NCI-H1694 treated with DMSO at 0.1 percent for 48 hours (cell line): ENCODE measurements at places on chromosomes 6 and 20.

DNA sequence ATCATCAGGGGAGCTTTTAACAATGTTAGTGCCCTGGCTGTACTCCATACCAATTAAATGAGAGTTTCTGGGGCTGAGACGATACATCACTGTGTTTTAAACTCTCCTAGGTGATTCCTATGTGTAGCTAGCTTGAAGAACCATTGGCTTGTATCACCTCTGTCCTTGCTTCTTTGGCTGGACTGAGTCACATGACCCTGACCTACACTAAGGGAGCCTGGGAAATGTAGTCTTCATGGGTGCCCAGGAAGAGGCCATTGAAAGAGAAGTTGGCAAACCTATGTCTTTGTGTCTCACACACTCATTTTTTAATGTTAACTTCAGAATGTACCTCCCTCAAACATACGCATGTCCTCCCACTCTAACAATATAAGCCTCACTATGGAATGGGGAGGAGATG is 506.6 kb downstream of the DHX35 start:
- DNase-seq: no peak

GRCh38 chr6:38502423-38502822 is 137.3 kb downstream of the BTBD9 start:
- DNase-seq: no peak

DNA sequence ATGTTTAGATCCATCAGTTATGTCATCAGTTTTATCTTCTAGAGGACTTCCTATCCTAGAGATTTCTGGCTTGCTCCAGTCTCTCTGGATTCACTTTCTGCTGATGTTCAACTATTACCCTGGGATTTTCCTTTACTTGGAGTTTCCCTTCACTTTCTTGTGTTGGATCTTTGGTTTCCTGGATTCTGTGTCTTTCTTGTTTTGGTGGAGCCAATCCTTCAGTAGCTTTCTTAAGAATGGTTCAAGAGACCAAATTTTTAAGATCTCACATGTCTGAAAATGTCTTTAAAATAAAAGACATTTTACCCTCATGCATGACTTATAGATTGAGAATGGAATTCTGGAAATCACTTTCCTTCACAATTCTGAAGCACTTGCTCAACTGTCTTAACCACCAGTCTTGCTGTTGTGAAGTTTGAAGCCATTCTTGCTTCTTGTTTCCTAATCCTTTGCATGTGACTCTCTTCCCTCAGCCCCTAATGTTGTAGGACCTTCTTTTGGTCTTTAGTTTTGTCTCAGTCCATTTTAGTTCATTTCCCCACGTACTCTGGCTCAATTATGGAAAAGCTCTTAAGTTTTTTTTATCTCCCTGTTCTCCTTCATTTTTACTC is 87.9 kb downstream of the ARID1B start:
- DNase-seq: no peak

- DNase-seq: no peak
Measured at GRCh38 chr6:5261545-5262109, 314 bp downstream of the FARS2 start.

DNA sequence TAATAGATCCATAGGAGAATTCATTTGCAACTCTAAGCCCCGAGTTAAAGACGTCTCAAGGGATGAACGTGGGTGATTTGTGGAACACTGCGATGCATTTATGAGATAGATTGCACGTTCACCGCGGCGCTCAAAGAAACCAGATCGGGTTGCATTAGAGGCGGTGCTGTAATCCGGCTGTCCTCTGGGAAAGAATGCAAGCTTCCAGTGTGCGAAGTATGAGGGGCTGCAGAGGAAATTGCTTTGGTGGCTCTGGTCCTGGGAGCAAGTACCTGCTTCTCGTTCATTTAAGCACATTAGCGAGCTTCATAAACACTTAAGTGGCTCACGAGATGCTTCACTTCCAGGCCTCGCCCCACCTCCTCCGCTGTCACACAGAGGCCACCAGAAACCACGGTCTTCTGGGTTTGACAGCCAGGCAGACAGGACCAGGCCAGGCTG is 182.3 kb downstream of the CDH4 start:
- DNase-seq: no peak

- DNase-seq: no peak
Measured at GRCh38 chr6:43899830-43900229, 129.8 kb downstream of the VEGFA start.

- DNase-seq: no peak
Measured at GRCh38 chr6:12363651-12364381, 73.7 kb downstream of the EDN1 start.

- DNase-seq: no peak
Measured at GRCh38 chr6:130749402-130749801, 77.8 kb upstream of the SMLR1 start.

- no peak for DNase-seq
Measured at GRCh38 chr6:167268683-167269280, 22.3 kb upstream of the UNC93A start.

- DNase-seq: no peak
Measured at GRCh38 chr6:9408402-9409117, 973.2 kb upstream of the SLC35B3 start.

GRCh38 chr6:154433477-154434241 is 76.8 kb downstream of the CNKSR3 start:
- no peak for DNase-seq

DNA sequence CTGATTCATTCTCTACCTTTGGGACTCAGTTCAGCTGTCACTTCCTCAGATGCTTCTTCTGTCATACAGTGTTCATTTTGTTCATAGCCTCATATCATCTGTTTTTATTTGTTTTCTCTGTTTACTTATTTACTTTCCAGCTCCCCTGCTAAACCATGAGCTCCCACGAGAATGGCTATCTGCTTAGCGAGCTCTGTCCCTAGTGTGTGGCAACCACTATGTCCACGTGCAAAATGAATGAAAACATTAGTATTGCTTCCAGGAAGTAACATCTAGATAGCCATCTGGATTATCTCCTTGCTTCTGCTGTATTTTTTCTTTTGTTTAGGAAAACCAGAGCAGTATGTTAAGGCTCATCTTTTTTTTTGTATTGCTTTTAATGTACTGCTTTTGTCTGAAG is 417.0 kb upstream of the SLC35B3 start:
- no peak for DNase-seq

DNA sequence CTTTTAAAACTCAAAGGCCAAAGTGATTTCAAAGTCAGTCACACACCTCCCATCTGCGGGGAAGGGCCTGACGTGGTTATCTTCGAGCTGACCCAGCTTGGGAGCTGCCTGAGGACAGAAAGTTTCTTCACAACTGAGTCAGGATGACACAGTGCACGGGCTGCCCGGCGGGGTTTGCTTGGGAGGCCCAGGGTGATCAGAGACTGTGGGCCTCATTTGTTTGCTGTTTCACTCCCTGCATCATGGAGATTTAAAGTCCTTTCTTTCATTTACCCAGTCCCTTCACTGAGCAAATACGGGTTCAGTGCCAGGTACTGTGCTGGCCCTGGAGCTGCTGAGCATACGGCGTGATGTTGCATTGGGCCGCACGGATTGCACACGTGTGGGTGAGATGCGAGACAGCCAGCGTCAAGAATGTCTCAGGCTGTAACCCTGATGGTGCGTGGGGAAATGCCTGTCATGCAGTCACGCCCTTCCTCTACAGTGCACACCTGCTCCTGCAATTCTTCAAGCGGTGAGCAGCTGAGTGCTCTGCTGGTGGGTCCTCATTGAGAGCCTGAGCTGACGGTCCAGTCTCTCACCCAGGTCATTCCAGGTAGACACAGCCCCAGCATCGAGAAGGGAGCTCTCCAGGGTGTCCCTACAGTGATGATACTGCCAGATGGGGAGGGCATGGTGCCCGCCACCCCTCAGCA is 82.7 kb upstream of the PMEPA1 start:
- no peak for DNase-seq

- DNase-seq: peak; percentile 42
Measured at GRCh38 chr20:54468082-54468481, 7.3 kb upstream of the DOK5 start.

DNA sequence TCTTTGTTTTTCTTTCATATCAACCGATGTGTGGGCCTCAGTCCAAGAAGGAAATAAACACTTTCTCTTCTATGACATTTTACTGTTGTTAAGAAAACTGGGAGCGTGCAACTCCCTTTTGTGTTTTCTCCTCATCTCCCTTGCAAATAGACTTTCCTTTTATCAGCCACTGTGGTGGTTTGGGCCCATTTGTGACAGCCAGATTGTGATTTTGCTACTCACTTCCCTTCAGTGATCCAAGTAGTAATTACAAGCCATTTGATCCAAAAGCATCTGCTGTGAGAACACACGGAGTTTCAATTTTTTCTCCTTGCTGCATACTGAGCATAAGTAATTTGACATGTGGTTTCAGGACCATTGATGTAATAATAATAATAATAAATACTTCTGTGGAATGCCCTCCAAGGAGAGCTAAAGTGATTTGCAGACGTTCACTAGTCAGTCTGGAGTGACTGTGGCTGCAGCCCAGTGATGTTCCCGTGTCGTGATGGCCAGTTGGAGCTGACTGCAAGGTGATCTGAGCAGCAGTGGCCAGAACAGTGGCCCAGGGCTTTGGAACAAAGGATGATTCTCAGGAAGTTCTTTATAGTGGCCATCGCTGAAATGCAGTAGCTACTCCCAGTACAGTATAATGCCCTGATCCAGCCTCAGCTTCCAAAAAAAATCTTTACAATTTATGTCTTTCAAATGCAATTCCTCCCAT is 91.9 kb upstream of the CLDN20 start:
- peak; percentile 90 for DNase-seq

DNA sequence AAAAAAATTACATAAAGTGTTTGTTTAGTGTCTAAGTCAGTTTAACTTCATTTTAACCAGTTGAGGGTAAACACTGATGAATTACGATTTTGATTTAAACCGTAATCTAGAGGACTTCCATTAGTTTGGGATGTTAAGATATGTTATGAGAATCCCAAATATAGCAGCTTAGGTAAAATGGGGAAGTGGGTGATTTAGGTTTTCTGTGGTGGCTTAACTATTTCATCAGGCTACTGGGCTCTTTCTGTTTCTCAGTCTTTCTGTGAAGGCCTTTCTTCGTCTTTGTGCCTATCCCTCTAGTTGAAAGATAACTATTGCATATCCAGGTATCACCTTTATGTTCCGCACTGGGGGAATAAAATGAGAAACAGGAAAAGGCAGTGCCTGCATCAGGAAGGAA is 27.9 kb downstream of the CENPW start:
- no peak for DNase-seq

DNA sequence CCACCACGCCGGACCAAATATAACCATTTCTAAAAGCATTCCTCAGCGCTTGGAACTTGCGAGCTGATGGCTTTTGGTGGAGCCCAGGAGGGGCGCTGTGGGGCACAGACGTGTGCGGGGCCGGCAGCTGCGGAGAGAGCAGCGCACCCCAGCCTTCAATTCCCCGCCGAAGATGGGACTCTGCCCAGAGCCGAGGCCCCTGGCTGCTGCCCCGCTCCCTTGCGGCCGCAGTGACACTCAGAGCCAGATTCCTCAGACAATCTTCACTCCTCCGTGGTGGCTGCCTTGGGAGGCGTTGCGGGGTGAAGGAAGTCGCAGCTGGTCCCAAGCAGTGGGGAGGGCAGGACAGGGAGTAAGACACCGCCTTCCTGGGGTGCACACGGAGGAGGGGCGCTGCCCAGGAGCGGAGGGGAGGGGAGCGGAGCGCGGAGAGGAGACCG is 87.7 kb downstream of the TMEM242 start:
- DNase-seq: no peak

DNA sequence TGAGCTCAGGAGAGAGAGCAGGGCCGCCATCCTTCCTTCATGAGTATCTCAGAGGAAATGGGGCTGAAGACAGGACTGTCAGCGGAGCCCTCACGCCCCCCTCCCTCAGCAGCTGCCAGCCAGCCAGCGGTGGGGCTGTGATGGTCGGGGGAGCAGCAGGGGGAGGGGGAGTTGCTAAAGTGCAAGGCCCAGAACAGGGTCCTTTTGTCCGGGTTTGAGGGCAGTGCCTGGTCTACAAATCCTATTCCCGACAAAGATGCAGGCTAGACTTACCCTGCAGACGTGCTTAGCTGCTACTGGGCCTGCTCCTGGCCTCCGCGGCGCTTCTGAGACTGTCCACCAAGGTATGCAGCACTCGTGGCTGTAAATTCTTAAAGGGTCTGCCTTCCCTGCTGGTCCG is 593.4 kb upstream of the CDH4 start:
- DNase-seq: no peak

DNA sequence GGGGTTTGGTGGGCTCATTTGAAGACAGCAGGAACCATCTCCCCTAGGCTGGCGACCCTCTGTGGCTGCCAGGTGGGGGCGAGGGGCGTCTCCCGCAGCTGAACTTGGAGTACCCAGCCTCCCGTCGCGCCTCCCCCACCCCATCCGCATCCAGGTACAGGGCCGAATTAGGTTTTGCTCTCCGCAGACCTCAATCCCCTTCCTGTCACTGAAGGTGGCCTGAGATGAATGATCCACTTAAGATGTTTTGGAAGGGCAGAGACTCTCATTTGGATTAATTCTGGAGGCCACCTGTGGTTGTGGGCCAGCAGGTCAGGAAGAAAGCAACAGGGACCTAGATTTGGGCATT is 493 bp downstream of the CD83 start:
- no peak for DNase-seq

- DNase-seq: no peak
Measured at GRCh38 chr20:49411221-49411925, 71.1 kb downstream of the KCNB1 start.

- DNase-seq: no peak
Measured at GRCh38 chr20:16007962-16008361, 565.3 kb downstream of the KIF16B start.

DNA sequence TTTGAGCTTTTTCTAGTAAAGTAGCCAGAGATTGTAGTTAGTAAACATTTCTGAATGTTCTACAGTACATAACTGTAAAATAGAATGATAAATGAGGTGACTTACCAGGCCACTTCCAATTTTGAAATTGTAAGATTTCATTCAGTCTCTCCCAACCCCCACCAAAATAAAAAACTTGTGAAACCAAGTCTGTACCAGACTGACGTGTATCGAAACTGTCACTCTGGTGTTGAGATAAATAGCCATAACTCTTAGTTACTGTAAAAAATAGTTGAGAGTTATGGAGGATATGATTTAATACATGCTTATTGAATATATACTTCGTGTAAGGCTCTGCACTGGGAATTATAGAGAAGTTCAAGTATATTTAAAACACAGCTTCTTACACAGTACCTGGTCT is 455.7 kb downstream of the PLCB1 start:
- no peak for DNase-seq

- no peak for DNase-seq
Measured at GRCh38 chr6:33316603-33317418, 733 bp downstream of the ZBTB22 start.

- no peak for DNase-seq
Measured at GRCh38 chr6:40988634-40989033, 50.4 kb downstream of the UNC5CL start.

- DNase-seq: no peak
Measured at GRCh38 chr20:40207655-40208054, 481.4 kb downstream of the MAFB start.

GRCh38 chr6:138491017-138491416 is 8.3 kb downstream of the NHSL1 start:
- peak; percentile 25 for DNase-seq

- no peak for DNase-seq
Measured at GRCh38 chr20:37473249-37474000, 47.6 kb upstream of the NNAT start.

GRCh38 chr6:167957626-167958025 is 39.8 kb upstream of the KIF25 start:
- DNase-seq: no peak
